Prostate gland (tissue), 2 donors: ENCODE measurements at places on chromosomes 4 and X.

- DNase-seq = no peak
Measured at GRCh38 chr4:141046255-141046654, 87.0 kb downstream of the RNF150 start.

DNA sequence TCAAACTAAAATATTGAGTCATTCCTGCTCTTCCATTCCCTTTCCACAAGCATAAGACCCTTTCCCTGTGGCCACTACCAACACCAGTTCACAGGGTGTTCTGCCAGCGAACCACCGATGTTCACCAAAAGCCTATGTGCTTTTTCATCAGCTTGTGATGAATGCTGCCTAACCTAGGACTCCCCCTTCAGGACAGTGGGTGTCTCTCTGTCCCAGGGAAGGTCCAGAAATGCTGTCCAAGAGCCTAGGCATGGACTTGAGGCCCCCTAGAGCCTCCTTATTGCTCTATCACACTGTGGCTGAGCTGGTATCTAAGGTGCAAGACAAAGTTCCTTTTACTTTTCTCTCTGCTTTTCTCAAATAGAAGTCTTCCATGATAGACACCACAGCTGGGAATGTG lies 1015.6 kb downstream of the PCDH19 start:
- DNase-seq = no peak

DNA sequence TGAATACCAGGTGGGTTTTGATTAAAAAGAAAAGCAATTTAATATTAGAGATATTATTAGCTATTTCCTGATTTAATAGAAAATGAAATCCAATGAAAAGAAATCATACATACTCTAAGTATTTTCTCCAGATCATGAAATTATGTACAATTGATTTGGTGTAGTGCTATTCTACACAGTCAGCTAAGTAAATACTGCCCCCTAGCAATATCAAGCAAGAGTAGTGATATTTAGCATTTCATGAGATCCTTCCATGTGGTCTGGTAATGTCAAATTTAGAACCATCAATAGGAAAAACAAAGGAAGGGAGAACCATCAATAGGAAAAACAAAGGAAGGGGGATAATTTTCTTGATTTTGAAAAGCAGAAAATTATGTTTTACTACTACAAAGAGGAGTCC lies 114.6 kb downstream of the TBCK start:
- no peak for DNase-seq

DNA sequence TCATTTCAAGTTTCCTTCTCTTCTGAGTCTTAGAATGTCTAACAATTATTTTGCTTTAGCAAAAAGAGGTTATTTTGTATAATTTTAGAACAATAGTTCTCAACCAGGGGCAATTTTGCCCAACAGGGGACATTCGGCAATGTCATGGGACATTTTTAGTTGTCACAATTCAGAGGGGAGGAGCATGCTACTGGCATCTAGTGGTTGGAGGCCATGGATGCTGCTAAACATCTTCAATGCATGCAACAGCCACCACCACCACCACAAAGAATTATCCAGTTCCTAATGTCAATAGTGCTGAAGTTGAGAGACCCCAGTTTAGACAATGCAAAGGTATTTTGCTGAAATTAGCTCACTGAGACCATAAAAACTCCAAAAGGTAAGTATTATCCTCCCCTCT lies 122.5 kb downstream of the ARHGAP6 start:
- no peak for DNase-seq
